Activated T-cell treated with anti-CD3 and anti-CD28 coated beads for 4 hours (primary cell): ENCODE measurements at places on chromosomes 6 and 20.

DNA sequence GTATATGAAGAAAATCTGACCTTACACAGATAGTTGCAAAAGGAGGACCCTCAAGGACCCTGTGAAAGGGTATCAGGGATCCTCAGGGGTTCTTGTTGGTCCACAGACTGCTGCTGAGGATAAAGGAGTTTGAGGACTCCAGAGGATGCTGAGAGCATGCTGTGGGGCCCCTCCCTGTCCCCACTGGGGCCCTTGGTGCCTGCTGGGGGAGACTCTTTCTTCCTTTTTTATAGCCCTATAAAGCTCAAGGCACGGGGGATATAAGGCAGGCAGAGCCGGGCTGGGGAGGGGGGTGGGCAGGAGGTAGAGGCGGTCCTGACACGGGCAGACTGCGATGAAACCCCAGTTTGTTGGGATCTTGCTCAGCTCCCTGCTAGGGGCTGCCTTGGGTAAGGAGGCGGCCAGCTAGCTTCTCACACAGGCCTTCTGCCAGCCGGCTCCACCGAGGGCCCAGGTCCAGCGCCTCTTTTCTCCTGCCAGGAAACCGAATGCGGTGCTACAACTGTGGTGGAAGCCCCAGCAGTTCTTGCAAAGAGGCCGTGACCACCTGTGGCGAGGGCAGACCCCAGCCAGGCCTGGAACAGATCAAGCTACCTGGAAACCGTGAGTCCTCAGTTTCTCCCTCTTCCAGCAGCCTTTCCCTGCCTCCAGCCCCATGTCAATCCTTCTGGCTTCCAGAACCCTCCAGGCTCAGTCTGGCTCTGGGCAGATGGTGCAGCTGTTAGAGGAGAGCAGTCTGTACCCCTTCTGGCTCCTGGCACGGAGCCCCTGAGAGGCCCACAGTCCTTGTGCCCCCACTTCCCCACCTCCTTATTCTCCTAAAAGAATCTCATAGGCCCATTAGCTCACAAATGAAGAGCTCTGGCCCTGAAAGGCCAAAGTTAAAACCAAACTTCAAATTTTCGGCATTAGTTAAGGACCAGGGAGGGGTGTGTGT lies at the start of gene LY6G6D:
Gene LY6G6D (plus strand): TSS at position 327 of the 937 bp plus-strand sequence. CDS start 8 bp downstream, at position 335.
- DNase-seq, result no peak

DNA sequence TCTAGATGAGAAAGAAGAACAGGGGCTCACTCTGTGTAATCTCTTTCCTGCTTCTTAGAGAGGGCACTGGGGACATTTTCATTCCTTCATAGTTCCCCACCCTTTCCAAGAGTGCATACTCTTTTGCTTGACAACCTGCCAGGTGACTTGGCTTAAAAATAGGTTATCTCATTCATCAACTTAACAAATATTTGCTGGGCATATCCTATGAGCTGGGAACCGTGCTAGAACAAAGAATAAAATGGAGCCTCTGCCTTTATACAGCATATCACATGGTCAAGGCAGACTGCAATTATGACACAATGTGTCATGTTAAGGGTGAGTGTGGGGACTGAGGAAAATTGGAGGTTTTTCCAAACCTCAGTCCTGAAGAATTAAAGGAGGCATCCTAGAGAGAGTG lies 209.8 kb upstream of the FOXA2 start:
- DNase-seq, result no peak

DNA sequence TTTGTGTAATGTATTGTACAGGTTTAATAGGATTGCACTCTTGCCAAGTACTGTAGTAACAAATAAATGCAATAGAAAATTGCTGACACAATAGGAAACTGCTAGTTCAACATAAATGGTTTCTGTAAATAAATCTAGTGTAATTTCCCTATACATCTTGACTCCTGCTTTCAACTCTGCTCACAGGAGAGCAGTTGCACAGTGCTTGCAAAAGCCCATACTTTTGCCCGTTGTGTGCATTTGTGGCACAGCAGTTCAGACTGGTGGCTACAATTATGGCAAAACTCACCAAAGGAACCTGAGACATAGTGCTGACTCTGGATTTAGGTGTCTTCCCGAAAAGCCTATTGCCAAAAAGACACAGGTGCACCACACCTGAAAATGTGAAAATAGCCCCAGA lies 953.3 kb upstream of the SLC35B3 start:
- DNase-seq, result no peak

GRCh38 chr6:20126789-20127653 lies 85.2 kb downstream of the MBOAT1 start:
- peak; percentile 45 for DNase-seq

DNA sequence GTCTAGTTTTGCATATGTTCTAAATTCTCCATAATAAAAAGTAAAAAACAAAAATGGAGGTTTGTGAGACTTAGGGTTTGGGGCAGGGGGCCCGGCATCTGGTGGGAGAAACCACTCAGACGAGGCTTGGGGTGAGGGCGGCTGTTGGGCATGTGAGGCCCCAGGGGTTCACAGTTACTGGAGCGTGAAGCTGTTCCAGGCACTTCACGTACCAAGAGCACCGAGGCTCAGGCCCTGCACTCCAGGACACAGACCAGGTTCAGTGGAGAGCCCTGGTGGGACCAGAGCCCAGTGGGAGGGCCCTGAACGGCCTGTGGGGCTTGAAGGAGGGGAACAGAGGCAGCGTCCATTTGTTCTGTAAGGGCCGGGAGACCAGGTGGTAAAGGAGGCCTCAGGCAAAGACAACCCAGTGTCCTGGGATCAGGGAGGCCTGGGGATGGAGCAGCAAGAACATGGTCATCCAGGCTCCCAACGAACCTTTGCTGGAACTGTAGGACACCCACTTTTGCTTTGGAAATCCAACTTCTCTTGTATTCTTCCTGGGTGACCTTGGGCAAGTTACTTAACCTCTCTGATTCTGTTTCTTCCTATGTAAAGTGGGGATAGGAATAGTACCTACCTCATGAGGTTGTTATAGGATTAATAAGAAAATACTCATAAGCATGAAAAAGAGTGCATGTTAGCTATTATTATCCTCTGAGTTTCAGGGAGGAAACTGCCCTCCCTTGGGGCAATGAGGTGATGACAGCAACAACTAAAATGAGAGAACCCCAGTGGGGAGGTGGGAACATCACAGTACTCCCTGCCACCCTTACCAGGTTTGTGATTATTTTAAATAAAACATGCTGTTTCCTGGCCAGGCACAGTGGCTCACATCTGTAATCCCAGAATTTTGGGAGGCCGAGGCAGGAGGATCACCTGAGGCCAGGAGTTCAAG lies 1.1 kb upstream of the FGD2 start:
- no peak for DNase-seq

- DNase-seq, result no peak
These were observed 5.9 kb upstream of the TCEA2 start for GRCh38 chr20:64056889-64057627.

- DNase-seq, result no peak
These were observed 110.2 kb downstream of the NKAIN2 start for GRCh38 chr6:123913863-123914262.

DNA sequence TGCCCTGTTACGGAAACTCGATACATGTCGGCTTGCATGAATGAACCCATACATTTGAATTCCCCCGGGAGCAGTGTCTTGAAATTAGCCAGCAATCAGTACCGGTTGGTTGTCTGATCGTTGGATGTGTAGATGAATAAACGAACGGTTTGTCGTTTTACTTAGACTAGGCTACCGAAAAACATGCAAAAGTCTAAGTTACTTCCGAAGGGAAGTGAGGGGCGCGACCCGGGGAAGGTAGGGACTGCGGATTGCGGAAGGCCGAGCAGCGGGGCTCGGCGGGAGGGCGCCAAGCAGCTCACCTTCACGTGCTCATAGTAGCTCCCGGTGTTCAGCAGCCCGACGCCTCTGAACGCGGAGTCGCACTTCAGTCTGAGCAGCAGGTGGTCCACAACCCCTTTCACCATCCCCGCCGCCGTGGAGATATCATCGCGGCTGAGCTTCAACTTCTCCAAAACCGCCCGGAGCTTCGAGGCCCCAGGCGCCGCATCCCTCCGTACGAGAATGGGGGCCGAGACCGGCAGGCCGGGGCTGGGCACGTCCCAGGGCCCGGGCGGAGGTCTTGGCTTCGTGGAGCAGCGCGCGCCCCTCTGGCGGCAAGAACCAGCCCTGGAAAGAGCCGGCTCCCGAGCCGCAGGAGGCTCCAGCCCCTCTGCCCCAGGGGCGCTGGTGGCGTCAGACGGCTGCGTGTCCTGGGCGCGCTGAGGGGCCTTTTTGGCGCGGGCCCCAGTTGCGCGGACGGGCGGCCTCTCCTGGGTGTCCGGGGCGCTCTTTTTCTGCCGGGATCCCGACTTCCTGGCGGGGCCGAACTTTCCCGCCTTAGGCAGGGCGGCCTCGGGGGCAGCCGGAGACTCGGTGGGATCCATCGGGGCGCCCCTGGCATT lies 632 bp downstream of the CGAS start:
- peak; percentile 33 for DNase-seq

- DNase-seq, result no peak
These were observed 220.7 kb downstream of the FUT9 start for GRCh38 chr6:96236471-96236870.
